Aorta (tissue), 5 donors: ENCODE measurements at places on chromosomes 11 and 22. TPM values are rescaled to one million over a fixed set of nuclear protein-coding genes. Genes with fewer than 3 reads are reported as not detected.

- DNase-seq = no peak
- H3K27ac ChIP-seq = peak overlapping the region; percentile 99
- H3K4me1 ChIP-seq = peaks cover 34% of the 10 kb centered on the region
- H3K27me3 ChIP-seq = no peaks in the 10 kb centered on the region
Measured at GRCh38 chr11:114148013-114148382, 88.5 kb downstream of the ZBTB16 start.

Gene SAA4
- polyA plus RNA-seq = not detected

- H3K4me1 ChIP-seq = no peaks in the 10 kb centered on the region
- no peak overlapping the region for H3K4me3 ChIP-seq
- no peaks in the 10 kb centered on the region for H3K36me3 ChIP-seq
- DNase-seq = peak; percentile 15
- no peak overlapping the region for H3K27ac ChIP-seq
- no peaks in the 10 kb centered on the region for H3K27me3 ChIP-seq
Measured at GRCh38 chr11:69333149-69333710, 39.3 kb downstream of the MYEOV start.

DNA sequence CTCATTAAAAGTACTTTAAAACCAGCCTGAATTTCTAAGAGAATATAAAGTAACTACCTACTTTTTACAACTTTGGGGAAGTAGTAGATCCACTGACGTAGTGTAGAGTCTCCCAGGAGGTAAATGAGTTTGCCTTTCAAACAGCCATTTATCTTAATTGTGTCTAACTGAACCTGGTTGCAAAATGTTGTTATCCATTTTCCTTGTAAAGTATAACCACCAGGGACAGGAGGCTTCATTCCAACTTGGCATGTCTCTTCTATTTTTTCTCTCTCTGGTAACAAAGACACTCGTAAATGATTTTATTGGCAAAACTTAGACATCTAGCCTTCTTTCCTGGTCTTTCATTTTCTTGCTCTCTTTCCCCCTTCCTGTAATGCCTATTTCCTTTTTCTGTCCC is 36.9 kb downstream of the NXPE1 start:
- no peaks in the 10 kb centered on the region for H3K27me3 ChIP-seq
- DNase-seq = no peak
- H3K4me1 ChIP-seq = no peaks in the 10 kb centered on the region

GRCh38 chr11:131311776-131312514 is 58.5 kb upstream of the NTM start:
- H3K4me3 ChIP-seq = no peak overlapping the region
- no peaks in the 10 kb centered on the region for H3K4me1 ChIP-seq
- H3K36me3 ChIP-seq = no peaks in the 10 kb centered on the region
- no peak overlapping the region for H3K27ac ChIP-seq
- no peaks in the 10 kb centered on the region for H3K27me3 ChIP-seq

GRCh38 chr22:29701155-29701999 is 18.4 kb upstream of the CABP7 start:
- no peaks in the 10 kb centered on the region for H3K27me3 ChIP-seq
- no peak overlapping the region for H3K27ac ChIP-seq
- DNase-seq = no peak
- H3K36me3 ChIP-seq = no peaks in the 10 kb centered on the region
- no peaks in the 10 kb centered on the region for H3K4me1 ChIP-seq

DNA sequence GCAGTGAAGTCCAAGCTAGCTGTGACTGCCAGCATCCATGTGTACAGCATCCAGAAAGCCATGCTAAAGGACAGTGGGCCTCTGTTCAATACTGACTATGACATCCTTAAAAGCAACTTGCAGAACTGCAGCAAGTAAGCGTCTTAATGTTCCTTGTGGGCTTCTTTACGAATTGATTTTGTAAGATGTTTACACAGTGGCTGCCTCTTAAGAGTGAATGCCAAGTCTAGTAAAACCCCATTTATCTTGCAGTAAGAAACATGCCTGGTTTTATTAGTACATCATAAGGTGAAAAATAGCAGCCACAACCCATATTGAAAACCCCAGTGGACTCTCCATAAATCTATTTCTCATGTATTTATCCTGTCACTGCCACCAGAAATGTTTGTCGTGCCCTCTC is 20.5 kb downstream of the POLD3 start:
- H3K36me3 ChIP-seq = no peaks in the 10 kb centered on the region
- no peak overlapping the region for H3K4me3 ChIP-seq
- H3K27ac ChIP-seq = no peak overlapping the region
- no peaks in the 10 kb centered on the region for H3K27me3 ChIP-seq
- no peak for DNase-seq

Gene RAB3IL1
- 6.4 TPM for polyA plus RNA-seq

Gene KRTAP5-8
- not detected for polyA plus RNA-seq

- H3K36me3 ChIP-seq = no peaks in the 10 kb centered on the region
- no peak overlapping the region for H3K27ac ChIP-seq
- no peak overlapping the region for H3K4me3 ChIP-seq
- no peak for DNase-seq
- H3K4me1 ChIP-seq = no peaks in the 10 kb centered on the region
- no peaks in the 10 kb centered on the region for H3K27me3 ChIP-seq
Measured at GRCh38 chr22:33986167-33986771, 66.0 kb upstream of the LARGE1 start.

DNA sequence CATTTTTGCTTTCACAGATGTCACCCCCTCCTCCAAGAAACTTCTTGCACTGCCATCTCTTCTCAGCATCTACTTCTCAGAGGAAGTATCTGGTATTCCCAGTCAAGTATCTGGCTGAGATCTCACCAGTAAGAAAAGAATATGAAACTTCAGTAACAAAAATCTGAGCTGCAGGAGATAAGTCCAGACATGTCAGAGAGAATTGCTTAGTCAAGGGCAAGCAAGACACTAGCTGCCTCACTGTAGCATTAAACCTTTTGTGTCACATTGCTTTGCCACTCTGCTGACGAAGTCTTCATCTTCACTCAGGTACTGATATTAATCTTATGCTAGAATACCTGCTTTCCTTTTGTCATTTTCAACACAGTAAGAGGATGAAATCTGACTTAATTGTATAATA is 70.6 kb upstream of the ZC3H12C start:
- no peaks in the 10 kb centered on the region for H3K36me3 ChIP-seq
- H3K27me3 ChIP-seq = no peaks in the 10 kb centered on the region
- no peak overlapping the region for H3K4me3 ChIP-seq
- H3K4me1 ChIP-seq = no peaks in the 10 kb centered on the region
- no peak for DNase-seq
- H3K27ac ChIP-seq = no peak overlapping the region

Gene SMTNL1
- polyA plus RNA-seq = not detected

- DNase-seq = no peak
- H3K27me3 ChIP-seq = no peaks in the 10 kb centered on the region
- no peak overlapping the region for H3K4me3 ChIP-seq
- no peaks in the 10 kb centered on the region for H3K4me1 ChIP-seq
- no peaks in the 10 kb centered on the region for H3K36me3 ChIP-seq
Measured at GRCh38 chr22:44676441-44677352, 25.3 kb upstream of the PRR5 start.
